Left ventricle myocardium superior (tissue), 1 donor: ENCODE measurements at places on chromosomes 2 and 18.
A peak's percentile ranks its signal among the peaks of the same experiment; 100 is the strongest.

GRCh38 chr2:189276277-189276676 lies 96.7 kb upstream of the COL5A2 start:
- no peak for DNase-seq

- no peak for DNase-seq
These were observed 32.1 kb downstream of the PPM1B start for GRCh38 chr2:44200759-44201158.

GRCh38 chr2:11533278-11534070 lies at the start of gene GREB1:
Gene GREB1, plus strand, starts transcription at chr2:11534045. Its CDS starts 22,570 bp downstream, at chr2:11556615.
- DNase-seq: no peak

DNA sequence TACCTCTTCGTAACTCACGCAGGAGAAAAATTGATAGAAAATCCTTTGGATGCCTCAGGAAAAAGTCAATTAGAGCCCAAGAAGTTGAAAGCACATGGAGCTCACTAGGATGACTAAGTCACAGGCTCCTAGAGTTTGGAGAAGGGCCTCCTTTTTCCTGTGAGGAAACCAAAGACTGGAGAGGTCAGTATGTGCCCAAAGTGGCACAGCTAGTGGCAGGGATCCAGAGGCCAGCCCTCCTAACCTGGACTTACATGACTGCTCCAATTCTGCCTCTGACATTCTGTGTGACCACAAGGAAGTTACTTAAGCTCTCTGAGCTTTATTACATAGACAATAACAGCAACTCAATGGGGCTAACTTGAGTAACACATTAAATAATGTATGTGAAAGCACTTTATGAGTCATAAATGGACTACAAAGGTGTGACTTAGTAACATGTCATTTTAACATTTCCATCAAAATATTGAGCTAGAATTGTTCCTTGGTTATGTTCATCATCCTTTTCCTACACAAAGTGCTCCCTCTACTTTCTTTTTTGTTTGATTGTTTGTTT lies 91.6 kb downstream of the DHRS9 start:
- DNase-seq: no peak

- no peak for DNase-seq
These were observed 54.4 kb downstream of the RAB31 start for GRCh38 chr18:9762526-9762925.

DNA sequence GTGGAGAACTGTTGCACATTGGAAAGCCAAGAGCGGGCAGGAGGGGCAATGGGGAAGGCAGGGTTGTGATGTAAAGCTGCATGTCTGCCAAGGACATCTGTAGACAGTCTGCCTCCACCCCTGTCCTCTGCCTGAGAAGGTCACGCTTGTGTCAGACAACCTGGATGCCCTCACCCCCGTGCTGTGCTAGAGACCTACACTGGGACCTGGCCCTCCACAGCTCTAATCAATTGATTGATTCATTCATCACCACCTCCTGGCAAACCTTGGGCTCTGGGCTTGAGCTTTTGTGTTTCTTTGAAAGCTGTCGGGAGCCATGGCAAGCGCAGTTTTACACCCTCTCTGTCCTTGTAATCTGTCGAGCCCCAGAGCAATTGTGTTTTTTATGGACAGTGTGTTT lies 41.1 kb downstream of the MARCO start:
- no peak for DNase-seq

GRCh38 chr2:99753505-99753904 lies 263.7 kb upstream of the REV1 start:
- no peak for DNase-seq

GRCh38 chr2:77521931-77522470 lies at the start of gene LRRTM4:
Gene LRRTM4, minus strand, starts transcription at chr2:77522376.
- peak; percentile 20 for DNase-seq

DNA sequence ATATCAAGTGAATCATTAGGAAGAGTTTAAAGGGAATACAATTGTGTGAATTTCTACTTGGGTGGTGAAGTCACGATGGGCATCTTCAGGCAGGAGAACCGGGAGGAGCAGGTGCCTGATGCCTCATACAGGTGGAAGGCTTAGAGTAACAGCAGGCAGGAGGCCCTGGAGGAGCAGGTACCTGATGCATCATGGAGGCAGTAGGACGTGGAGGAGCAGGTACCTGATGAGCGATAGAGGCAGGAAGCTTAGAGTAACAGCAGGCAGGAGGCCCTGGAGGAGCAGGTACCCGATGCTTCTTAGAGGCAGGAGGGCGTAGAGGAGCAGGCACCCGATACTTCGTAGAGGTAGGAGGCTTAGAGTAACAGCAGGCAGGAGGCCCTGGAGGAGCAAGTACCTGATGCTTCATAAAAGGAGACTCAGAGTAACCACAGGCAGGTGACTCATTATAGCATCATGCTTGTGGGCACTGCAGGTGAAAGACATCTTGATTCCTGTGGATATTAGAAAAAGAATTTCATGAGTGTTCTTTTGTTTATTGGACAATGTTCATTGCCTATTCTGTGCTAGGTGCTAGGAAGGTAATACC lies 133.9 kb downstream of the ATP9B start:
- no peak for DNase-seq

DNA sequence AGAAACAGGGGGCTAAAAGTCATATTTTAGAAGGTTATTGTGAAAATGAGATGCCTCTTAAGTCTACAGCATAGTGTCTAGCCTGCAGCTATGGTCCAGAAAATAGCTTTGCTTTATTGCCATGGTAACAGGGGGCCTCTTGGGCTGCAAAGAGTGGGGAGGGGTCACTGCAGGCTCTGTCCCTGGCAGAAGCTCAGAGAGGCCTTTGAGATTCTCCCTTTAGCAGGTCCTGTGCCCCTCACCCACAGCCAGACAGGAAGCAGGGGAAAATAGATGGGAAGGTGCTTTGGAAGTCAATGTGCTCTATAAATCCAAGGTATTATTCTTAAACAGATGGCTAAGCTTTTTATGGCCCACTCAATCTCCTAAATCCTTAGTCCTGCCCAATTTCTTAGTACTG lies 1021.3 kb upstream of the GYPC start:
- DNase-seq: no peak

- DNase-seq: no peak
These were observed 250.5 kb upstream of the NETO1 start for GRCh38 chr18:73118121-73118816.

GRCh38 chr2:157559061-157559460 lies 69.6 kb downstream of the ACVR1C start:
- no peak for DNase-seq

DNA sequence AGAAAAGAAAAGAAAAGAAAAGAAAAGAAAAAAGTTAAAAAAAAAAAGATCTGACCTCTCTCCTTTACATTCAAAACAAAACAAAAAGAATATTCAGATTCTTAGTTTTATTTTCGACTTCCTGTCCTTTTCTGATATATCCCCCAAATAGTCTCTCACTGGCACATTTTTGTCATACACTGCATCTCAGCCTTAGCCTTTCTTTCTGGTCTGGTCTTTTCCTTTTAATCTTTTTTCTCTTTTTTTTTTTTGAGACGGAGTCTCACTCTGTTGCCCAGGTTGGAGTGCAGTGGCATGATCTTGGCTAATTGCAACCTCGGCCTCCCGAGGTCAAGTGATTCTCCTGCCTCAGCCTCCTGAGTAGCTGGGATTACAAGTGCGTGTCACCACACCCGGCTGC lies 1.6 kb upstream of the RIOK3 start:
- no peak for DNase-seq

GRCh38 chr2:202327858-202328257 lies 48.3 kb upstream of the BMPR2 start:
- DNase-seq: peak; percentile 37

GRCh38 chr18:22207021-22207758 lies 37.8 kb downstream of the GATA6 start:
- no peak for DNase-seq

GRCh38 chr2:194696690-194697089 lies 960.3 kb upstream of the SLC39A10 start:
- DNase-seq: no peak

- no peak for DNase-seq
These were observed 76.6 kb upstream of the ZFP36L2 start for GRCh38 chr2:43302961-43303494.

GRCh38 chr2:157257312-157258252 lies at the start of gene GALNT5:
Gene GALNT5, plus strand, starts transcription at chr2:157257705. Its CDS starts 378 bp downstream, at chr2:157258083.
- no peak for DNase-seq

DNA sequence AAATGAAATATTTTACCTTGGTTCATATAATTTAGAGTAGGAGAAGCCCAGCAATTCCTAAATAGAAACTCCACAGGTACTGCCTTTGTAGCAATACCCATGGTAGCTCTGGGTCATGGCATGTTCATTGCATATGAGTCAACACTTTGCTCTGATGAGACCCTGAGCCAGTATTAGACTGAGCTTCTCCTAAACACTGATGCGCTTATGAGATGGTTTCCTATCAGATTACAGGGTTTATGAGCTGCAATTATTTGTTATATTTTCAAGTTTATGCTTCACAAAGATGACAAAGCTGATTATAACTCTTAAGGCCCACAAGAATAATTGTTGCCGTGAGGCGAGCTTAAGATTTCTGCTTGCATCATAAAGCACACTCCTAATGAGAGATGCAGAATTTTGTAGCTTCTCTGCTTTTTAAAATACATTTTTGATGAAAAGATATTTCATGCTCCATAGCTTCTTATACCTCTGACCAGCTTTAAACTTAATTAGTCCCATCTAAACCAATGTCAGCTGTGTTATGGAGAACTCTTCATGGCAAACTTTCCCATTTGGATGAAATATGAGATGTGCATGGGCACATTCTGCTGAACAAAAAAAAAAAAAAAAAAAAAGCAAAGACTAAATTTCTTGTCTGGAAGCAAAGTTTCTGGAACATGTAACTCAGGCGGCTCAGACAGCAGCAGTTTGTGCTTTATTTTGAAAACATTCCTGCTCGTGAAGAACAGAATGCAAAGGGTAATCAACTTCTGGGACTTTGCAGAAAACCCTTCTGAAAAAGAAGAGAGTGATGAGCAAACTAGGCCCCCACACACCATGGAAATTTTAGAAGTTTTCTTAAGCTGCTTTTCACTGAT lies 162.6 kb downstream of the KCNE4 start:
- no peak for DNase-seq

GRCh38 chr2:191666732-191667131 lies 11.2 kb upstream of the NABP1 start:
- no peak for DNase-seq

GRCh38 chr2:36277146-36277808 lies 78.3 kb upstream of the CRIM1 start:
- DNase-seq: no peak

DNA sequence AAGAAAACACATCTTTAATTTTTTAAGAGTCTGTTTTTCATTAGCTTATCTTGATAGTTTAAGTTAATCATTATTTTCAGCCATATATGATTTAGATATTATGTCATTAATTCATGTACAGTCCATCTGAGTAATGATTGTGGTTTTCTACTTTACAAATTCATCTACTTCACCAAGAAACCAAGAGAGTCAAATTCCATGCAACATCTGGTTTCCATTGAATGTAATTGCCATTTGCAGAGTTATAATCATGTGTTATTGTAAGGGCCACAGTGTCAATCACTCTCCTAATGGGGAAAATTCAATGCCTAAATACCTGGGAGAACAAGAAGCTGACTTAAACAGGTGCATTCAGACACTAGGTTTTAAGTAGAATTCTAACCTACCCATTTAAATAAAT lies 217.2 kb upstream of the OSR1 start:
- no peak for DNase-seq

GRCh38 chr2:166900700-166901099 lies 12.4 kb downstream of the XIRP2 start:
- no peak for DNase-seq

DNA sequence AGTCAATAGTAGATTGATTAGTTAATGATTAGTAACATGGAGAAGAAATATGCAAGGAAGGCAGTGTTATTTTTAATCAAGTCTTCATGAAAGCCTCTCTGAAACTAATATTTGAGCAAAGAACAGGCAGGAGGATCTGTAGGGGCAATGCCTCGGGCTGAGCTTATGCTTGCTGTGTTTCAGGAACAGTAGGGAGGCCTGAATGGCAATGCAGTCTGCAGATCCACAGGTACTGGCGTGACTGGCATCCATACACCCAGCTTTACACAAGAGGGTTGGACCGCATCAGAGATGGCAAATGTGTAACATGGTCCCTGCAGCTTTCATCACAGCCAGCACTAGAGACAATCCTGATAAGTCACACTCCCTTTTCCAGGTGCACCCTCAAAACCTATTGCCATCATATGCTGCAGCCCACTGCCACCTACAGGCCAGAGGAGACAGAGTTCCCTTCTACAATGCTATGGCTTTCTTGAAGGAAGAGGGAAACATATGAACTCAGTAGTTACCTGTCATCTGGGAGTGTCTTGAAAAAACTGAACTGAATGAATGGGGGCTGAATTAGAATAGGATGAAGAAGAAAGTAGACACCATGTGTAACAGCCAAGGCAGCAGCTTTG lies 582.4 kb upstream of the RAB6C start:
- DNase-seq: no peak

DNA sequence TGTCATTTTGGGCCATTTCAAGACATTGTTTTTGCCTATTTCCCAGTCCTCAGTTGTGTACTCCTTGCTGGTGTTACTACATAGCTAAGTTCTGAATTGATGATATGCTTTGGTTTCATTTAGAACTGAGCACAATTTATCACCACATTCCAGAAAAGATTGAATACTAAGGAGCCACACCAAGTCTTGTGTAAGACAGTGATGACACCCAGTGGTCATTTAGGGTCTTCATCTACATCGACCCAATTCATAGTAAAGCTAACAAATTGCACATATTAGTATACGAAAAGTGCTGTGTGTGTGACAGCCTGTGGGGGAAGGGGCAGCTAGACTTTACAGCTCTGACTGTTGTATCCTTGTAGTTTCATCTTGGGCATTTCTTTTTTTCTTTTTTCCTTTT lies 10.9 kb upstream of the DLX2 start:
- no peak for DNase-seq

- DNase-seq: peak; percentile 79
These were observed 3.5 kb downstream of the CDK5R2 start for GRCh38 chr2:218962859-218963492.

DNA sequence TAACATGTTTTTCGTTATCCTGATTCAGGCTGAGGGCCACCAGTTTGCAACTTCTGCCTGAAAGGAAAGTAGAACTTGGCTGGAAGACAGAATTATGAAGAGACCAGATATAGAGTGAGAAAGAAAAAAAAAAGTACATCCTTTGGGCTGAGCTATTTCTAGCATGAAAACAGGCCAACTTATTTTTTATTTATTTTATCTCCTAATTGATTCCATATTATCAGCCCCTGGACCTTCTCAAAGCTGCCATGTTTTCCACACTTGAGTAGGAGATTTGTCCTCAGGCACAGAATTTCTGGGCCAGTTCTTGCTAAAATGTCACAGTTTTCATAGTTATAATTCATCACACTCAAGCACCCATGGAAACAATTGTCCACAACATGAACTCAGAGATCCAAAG lies 586.8 kb upstream of the CNTNAP5 start:
- DNase-seq: no peak

DNA sequence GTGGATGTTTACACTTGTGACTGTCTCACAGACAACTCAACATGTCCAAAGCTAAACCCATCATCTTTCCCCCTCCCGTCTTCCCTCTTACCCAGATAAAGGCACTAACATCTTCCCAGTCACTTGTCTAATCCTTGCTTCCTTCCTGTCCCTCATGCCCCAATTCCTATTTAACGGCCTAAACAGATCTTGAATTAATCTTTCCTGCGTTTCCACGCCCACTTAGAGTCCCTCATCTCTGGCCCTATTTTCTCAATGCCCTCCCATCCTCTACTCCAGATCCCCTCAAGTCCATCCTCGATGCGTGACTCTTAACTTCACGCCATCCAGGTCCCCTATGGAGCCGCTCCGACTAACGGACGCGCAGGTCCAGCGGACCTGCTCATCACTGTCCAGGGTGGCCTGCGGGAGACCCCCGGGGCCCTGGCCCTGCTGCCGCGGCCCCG lies 682 bp upstream of the SCLY start:
- no peak for DNase-seq

- DNase-seq: peak; percentile 78
These were observed 5.2 kb downstream of the TMEM127 start for GRCh38 chr2:96260387-96261260.

- peak; percentile 68 for DNase-seq
These were observed 287.4 kb downstream of the PRKCE start for GRCh38 chr2:45938649-45939511.
